ENCODE measurements at places on chromosomes 4 and X.

DNA sequence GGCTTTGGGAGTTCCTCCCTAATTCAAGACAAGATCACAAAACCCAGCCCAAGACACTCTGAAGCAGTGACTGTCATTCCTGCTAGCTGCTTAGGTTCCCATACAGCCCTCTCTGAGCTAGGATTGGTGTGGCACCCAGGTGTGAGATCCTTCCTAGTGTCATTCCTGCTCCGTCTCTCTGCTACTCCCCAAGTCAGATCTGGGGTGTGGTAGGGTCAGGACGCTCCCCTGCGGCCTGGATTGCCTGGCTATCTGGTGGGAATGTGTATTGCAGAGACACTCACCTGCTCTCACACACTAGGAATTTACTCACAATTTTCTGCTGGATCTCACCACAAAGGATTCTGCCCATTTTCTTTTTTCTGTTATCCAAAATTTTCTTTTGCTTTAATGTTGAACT lies 560.8 kb upstream of the ATOH1 start:
- no peak for DNase-seq

DNA sequence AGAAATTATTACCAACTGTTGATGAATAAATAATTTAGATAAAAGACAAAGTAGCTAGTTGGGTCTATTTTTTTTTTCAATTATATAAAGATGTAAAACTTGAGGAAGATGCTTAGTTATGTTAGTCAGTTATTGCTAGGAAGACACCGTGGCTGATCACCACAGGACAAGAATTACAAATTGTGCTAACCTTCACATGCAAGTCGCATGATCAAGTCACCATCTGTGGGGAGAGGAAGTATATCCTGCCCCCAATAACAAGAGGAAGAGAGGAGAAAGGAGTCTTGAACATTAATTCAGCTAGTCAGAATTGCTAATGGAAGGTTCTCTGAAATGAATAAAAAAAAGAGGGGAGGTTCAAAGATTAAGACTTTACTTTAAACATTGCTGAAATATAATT lies 52.3 kb downstream of the CPEB2 start:
- no peak for DNase-seq

DNA sequence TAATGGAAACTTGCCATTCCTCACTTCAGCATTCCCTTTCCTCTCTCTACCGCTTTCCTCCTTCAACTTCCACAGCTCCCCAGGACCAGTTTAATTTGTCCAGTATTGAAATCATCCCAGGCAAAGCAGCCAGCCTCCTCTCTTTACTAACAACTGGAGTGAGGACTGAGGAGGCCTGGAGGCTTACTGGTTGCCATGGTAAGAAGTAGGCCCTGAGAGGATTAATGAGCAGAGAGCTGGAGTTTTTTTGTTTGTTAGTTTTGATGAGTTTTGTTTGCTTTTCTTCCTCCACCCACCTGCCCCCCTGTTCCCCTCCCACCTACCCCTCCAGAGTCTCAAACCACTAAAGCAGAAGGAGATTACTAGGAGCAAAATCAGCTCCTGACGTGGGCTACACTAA lies 29.5 kb upstream of the PLP1 start:
- no peak for DNase-seq

- DNase-seq, result no peak
Observed at GRCh38 chr4:14151101-14151500, 523.6 kb upstream of the BOD1L1 start.

DNA sequence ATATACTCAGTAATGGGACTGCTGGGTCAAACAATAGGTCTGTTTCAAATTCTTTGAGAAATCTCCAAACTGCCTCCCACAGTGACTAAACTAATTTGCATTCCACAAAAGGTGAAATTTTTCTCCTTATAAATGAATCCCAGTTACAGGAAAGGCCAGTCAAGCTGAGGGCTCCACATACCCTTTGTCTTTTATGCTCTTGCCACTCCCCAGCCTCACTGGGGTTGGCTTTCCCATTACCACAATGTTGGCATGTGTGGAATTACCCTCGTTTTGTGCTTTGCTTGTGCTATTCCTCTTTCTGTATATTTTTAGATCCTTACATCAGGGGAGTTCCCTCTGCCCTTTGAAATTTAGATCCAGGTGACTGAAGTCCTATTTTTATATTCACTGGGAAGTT lies 220.2 kb upstream of the LCORL start:
- DNase-seq, result no peak

GRCh38 chr4:87851953-87852352 lies 19.2 kb downstream of the MEPE start:
- no peak for DNase-seq

GRCh38 chr4:40980318-40980883 lies 230.6 kb downstream of the NSUN7 start:
- no peak for DNase-seq

Measured in ovary (tissue), 10 donors.